ENCODE measurements at places on chromosomes 2 and 18.

- no peak for DNase-seq
These were observed 1.4 kb upstream of the KCNK3 start for GRCh38 chr2:26691161-26691560.

- DNase-seq: peak; percentile 22
These were observed 4.1 kb downstream of the ITGA4 start for GRCh38 chr2:181461056-181461997.

- no peak for DNase-seq
These were observed 75.7 kb downstream of the FTCDNL1 start for GRCh38 chr2:199775267-199775666.

DNA sequence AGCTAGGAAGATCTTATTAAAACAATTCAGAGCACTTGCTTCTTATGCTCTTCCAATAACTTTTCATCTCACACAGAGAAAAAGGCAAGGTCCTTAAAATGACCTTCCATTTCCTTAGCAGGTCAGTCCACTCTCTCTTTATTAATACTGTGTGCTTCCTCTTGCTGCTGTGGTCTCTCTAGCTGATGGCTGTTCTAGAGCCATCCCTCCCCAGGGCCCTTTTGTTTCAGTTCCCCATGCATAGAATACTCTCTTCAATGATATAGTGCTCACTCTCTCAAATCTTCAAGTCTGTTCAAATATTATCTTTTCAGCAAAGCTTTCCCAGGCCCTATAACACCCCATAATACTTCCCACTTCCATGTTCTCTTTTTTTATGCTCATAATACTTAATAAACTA lies 469.3 kb downstream of the METTL4 start:
- DNase-seq: peak; percentile 27

DNA sequence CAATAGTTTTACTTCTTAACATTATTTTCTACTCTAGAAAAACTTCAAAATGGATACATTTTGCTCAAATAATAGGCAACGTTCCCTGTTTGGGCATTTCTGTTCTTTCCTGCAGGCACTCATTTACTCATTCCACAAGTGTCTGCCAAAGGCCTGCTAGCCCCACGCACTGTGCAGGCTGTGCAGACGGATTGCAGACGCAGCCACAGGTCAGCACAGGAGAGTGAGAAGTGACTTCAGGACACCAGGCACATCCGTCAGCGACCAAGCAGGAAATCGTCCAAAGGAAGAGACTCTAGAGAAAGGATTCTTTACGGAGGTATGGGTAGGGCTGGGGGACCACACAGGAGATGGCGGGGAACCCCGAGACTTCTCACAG lies 103.0 kb upstream of the AGAP1 start:
- no peak for DNase-seq

DNA sequence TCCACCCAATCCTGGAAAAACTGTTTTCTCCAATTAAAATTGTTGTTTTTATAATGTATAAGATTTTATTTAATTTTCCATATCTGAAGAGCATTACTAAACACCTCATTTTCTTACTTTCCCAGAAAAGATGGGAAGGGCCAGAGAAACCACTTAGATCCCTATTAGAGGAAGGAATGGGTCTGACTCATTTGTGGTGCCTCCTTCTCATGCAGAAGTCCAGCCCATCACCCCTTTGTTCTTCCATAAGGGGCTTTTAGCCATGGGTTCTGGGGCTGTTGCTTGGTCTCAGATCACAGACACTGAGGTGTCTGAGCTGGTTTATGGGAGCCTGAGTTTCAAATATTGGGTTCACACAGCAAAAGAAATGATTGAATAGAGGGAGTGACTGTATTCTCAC lies 152.2 kb downstream of the ESCO1 start:
- no peak for DNase-seq

GRCh38 chr2:233012301-233012971 lies 620 bp downstream of the NGEF start:
- DNase-seq: no peak

DNA sequence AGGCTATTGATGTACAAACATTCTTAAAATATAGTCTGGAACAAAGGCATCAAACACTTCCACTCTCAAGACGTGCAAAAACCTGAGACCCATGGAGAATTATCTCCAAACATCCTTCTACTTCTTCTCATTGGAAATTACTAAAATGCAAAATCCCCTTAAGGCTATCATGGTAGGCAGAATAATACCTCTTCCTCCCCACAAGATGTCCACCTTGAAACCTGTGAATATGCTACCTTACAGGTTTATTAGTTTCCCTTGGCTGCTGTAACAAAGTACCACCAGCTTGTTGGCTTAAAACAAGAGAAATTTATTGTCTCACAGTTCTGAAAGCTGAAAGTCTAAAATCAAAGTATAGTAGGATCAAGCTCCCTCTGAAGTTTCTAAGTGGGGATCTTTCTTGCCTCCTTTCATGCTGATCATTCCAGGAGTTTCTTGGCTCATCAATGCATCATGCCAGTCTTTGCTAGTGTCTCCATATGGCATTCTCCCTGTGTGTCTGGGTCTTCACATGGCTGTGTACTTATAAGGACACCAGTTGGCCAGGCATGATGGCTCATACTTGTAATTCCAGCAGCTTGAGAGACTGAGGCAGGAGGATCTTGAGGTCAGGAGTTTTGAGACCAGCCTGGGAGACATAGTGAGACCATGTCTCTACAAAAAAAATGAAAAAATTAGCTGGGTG lies 163.7 kb upstream of the NCK2 start:
- no peak for DNase-seq

DNA sequence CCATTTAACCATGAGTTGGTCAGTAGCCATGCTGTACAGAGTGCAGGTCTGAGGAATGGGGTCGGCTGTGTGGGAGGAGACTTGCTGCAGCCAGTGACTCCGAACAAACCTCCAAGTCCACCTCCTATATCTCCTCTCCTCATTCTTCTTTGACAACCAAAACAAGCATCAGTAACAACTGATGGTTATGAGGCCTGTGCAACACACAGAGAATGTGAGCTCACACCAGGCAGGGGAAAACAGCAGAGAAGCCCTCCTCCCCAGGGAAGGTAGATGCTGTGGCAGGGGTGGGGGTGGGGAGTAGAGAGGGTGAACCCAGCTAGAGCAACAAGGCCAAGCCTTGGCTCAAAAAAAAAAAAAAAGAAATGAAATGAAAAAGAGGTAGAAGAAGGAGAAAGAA lies 12.3 kb upstream of the CNGA3 start:
- DNase-seq: no peak

GRCh38 chr18:38576916-38577315 lies 1011.3 kb upstream of the CELF4 start:
- DNase-seq: no peak

GRCh38 chr2:191258996-191259395 lies 13.8 kb downstream of the MYO1B start:
- DNase-seq: no peak

GRCh38 chr2:158969715-158970240 lies 1.3 kb downstream of the TANC1 start:
- DNase-seq: no peak

GRCh38 chr18:62672600-62672999 lies 42.7 kb upstream of the PHLPP1 start:
- no peak for DNase-seq

GRCh38 chr18:37464257-37464656 lies 101.3 kb downstream of the CELF4 start:
- no peak for DNase-seq

DNA sequence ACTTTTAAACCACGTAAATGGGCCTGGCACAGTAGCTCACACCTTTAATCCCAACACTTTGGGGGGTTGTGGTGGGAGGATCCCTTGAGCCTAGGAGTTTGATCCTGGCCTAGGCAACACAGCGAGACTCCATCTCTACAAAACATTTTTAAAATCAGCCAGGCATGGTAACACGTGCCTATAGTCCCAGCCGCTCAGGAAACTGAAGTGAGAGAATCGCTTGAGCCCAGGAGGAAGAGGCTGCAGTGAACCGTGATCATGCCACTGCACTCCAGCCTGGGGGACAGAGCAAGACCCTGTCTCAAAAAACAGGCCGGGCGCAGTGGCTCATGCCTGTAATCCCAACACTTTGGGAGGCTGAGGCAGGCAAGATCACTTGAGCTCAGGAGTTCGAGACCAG lies 12.2 kb downstream of the ROCK1 start:
- DNase-seq: peak; percentile 82

DNA sequence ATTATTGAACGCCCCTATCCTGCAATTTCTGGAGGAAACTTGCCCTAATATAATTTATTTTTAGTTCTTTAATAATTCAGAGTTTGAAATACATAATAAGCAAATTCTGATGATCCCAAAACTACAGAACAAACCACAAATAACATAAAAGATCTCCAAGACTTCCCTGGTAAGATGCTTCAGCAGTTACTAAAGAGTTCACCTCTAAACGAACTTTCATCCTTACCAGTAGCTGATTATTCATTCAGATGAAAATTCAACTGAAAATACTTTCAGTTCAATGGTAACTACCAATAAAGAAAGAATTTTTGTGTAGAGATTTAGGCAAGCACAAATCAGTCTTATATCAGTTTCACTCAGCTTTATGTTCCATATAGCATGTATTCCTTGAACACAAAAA lies 130.1 kb upstream of the MAPRE2 start:
- DNase-seq: no peak

- no peak for DNase-seq
These were observed 12.5 kb upstream of the HOXD1 start for GRCh38 chr2:176175709-176176607.

GRCh38 chr2:135875491-135876065 lies 665 bp downstream of the MCM6 start:
- DNase-seq: peak; percentile 70

GRCh38 chr2:68937346-68938055 lies 15.2 kb downstream of the GKN2 start:
- DNase-seq: no peak

DNA sequence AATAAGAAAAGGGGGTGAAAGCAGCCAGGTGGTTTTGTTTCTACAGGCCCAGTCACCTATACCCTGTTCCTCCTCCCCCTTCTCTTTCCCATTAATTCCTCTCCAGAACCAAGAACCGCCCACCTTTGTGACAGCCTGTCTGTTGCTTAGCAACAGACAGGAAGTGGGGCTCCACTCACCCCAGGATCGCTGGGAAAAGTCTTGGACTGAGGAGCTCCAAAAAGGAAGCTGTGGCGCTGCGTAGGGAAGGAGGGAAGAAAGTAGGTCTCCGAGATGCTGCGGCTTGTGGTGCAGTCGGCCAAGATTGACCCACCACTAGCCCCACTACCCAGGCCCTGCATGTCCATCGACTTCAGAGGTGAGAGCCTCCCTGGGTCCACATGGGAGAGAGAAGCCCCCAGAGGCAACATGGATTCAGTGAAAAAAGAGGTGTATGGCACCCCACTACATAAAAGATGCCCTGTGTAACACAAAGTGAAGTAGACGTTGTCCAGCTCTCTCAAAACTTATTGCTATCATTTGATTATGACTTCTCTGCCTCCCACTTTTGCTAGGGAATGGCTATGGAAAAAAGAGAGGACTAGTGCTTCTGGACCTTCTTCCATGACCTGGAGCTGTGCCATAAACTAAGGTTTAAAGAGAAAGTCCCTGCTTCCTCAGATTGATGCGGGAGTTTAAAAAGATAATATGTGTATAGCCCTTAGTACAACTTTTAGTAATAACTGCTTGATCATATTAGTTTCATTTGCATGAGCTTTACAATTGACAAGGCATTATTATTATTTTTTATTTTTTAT lies at the start of gene FER1L5:
Gene FER1L5, plus strand, starts transcription at position 201 of the 797 bp plus-strand sequence. Its CDS starts 73 bp downstream, at position 274.
- no peak for DNase-seq

GRCh38 chr2:66048667-66049066 lies 386.3 kb upstream of the MEIS1 start:
- DNase-seq: no peak

DNA sequence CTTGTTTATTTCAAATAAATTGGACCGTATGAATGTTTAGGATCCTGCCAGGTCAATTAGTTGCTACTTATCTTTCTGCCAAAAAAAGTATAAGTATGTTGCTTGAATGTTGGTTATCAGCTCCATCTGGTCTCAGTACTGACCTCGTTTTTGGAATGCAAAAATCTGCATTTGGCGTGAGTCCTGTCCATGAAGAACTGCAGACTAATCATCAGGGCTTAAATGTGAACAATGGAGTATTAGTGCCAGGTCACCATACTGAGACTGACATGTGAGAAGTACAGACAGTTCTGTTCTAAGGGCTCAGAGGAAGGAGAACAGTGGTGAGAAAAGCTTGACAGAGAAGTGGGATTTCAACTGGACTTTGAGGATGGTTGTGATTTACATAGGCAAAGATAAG lies 393.1 kb upstream of the SLC14A2 start:
- DNase-seq: no peak

- DNase-seq: no peak
These were observed at the start of gene ASB18 for GRCh38 chr2:236264256-236264655. ASB18 (minus strand) TSS chr2:236264406; CDS start chr2:236264345, 61 bp downstream.

GRCh38 chr18:33372442-33372841 lies 68.1 kb downstream of the CCDC178 start:
- DNase-seq: no peak

GRCh38 chr2:12448846-12449505 lies 267.8 kb upstream of the TRIB2 start:
- no peak for DNase-seq

DNA sequence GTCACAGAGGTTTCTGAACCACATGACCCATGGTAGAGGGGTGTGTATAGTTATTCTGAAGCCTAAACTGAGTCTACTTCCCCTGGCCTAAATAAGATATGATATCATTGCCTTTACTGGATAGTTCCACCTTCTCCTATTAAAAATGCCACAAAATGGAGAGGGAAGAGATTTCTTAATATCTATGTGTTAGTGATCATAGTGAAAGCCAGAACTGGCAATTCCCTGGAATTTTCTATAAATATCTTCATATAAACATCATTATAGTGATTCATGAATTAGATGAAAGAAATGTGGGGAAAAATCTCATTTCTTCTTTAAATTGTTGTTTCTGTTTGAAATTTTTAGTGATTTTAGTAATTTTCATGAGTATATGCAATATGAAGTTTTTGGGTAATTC lies 45.8 kb downstream of the TSHZ1 start:
- DNase-seq: no peak

GRCh38 chr2:217918308-217919024 lies 84.3 kb downstream of the TNS1 start:
- DNase-seq: no peak

Data from OCI-LY7 (cell line).